ENCODE measurements at places on chromosomes 5 and 9.

DNA sequence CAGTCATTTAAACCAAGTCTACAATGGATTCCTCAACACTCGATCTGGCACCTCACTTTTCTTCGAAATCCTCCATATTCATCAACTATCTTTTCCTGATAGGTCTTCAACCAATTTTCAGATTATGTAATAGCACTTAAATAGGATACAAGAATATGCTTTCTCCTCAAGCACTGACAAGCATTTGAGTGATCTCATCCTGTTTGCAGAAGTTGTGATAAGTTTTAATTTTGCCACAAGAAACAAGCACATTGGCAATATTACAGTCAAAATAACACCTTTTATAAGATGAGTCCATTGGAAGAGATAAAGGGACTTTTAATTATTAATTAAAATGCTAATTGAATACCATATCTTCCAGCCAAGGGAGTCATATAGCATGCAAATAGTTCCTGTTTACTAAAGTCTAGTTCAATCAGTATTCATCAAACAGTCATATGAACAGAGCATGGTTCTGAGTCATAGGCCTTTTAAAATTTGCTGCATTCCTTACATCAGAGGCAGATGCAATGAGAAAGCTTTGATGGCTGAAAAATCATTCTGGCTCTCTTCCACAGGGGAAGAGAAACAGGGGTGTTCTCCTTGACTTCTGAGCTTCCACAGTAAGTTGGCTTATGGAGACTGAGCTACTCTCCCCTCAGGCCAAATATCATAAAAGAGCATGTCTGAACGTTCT lies 32.7 kb upstream of the ZCCHC9 start:
- DNase-seq, result no peak

GRCh38 chr5:92019376-92019990 lies 636.4 kb upstream of the ARRDC3 start:
- DNase-seq, result no peak

- DNase-seq, result no peak
Observed at GRCh38 chr5:142680605-142681259, 5.2 kb downstream of the FGF1 start.

DNA sequence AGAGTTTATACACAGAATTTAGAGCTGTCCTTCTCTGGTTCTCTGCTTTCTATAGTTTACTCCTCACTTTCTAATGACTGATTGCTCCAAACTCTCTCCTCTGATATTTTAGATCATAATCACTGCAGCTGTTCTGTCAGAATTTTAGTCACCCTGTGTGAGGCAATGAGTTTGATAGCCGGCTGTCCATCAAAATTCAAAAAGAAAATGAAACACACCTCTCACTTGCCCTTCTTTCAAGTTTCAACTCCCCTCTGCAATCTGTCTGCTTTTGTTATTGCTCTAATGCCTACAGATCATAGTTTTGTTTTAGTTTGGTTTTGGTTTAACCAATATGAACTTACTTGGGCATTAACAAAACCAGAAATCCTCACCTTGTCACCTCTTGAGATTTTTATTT lies 23.3 kb upstream of the ABLIM3 start:
- DNase-seq, result no peak

- no peak for DNase-seq
Observed at GRCh38 chr5:58279259-58279658, 180.6 kb downstream of the PLK2 start.

GRCh38 chr5:137218896-137219295 lies 280.2 kb downstream of the SPOCK1 start:
- no peak for DNase-seq

DNA sequence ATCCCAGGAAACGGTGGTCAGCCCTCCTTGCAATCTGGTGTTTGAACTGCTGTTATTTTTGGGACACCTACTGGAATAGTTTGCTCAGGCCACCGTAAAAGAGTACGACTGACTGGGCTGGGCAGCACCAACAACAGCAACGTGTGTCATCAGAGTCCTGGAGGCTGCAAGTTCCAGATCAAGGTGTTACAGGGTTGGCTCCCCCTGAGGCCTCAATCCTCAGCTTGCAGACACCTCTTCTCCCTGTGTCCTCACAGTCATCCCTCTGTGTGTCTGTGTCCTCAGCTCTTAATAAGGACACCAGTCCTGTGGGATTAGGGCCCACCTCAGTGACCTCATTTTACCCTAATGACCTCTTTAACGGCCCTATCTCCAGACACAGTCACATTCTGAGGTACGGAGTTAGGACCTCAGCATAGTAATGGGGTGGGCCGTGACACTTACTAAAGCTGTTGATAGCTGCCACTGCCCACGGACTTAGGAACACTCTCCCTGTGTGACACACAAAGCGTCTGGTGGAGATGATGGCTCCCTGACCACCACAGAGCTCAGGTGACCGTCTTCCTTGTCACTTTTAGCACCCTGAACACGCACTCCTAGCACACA lies 16.8 kb downstream of the GLT6D1 start:
- no peak for DNase-seq

DNA sequence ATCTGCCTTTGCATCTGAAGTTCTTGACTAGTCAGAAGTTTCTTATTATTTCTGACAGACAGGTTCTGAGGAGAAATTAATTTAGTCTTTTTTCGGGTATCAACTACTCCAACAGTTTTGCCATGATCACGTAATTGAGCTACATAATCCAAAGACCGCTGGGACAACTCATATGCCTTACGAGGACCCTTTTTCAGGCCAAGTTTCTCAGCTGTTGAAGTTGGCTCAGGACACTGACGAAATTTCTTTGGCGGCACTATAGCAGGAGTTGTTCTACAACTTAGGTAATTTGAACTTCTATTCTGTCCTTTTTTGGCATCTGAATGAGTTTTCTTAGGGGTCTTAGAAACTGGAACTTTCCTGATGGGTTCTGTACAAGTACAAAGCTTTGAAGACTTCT lies 27.2 kb downstream of the SETX start:
- no peak for DNase-seq

- DNase-seq, result no peak
Observed at GRCh38 chr9:71859939-71860338, 51.1 kb downstream of the ABHD17B start.

- no peak for DNase-seq
Observed at GRCh38 chr5:14681236-14681752, 16.8 kb downstream of the OTULIN start.

DNA sequence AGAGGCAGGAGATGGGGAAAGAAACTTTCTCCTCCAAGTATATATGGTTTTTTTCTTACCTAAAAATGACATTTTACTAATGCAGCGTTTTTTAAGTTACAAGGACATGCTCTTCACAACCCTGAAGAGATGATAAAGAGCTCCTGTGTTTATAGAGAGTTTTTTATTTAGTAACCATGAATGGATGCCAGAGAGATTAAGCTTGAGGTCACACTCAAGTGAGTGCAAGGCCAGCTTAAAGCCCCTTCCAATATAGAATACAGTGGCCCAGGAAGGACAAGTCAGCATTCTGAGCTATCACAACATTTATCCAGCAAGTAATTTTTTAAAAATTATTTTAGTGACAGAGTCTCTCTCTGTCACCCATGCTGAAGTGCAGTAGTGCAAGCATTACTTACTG lies 6.7 kb upstream of the HAVCR2 start:
- DNase-seq, result no peak

DNA sequence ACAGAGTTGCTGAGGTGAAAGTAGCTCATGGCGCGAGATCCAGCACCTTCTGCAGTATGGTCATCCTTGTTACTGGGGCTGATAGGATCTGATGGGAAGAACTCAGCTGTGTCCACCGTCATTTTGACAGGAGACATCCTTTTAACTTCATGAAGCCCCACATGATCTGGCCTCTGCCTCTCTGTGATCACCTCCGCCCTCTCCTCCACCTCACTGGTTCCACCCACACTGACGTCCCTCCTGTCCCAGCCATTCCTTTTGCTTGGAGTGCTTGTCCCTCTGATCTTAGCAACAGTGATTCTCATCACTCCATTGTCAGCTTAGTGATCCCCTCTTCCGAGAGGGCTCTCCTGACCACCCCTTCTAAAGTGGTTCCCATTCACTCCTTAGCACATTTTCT lies 25.8 kb downstream of the NEUROG1 start:
- no peak for DNase-seq

DNA sequence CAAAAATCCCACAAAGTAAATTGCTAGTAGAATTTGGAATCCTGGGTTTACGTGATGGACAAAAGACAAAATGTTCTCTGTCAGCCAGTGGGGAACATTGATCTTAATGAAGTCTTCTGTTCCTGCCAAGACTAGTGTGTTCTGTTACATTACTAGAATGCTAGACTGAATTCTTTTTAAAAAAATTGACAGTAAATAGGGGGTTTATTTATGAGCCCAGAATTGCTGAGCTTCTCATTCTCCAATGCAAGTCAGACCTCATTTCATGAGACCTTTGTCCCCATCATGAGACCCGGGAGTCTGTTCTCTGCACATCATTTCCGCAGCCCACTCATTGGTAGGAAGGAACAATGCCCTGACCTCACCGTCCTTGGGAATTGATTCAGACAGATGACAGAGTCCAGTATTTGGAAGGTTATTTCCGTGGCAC lies 173.8 kb upstream of the OTULINL start:
- no peak for DNase-seq

GRCh38 chr5:113382731-113383130 lies 52.1 kb downstream of the TSSK1B start:
- DNase-seq, result no peak

DNA sequence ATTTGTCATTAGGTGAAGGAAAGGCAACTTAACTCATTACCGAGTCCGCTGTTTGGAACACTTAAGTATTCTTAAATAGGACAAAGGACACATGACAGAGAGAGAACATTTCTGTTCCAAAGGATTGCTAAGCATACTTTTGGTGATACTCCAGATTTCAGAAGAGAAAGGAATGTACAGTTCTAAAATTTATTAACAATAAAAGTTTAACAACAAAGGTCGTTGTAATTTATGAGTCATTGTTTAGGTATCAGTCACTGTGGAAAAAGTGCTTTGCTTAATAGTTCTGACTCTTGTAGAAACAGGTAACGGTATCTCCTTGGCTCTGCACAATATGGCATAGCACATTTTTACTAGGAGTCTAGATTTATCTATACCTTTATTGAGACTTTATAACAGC lies 36.3 kb upstream of the PAM start:
- no peak for DNase-seq

DNA sequence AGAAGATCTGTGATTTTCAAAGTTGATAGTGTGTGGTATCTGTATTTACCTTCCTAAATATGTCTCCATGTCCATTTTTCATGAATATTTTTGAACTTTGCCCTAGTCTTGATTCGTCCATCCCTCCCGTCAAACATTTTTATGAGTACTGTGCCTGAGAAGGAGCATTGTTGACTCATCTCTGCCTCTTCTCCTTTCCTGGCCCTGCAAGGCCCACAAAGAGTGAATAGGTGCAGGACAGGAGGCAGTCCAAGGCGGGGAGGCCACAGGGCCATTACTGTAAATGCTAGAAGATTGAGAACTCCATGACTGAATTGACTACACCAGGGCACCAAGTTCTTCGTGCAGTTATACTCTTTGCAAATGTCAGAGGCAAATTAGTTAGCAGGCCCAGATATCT lies 200.9 kb downstream of the ZSWIM6 start:
- DNase-seq, result no peak

- DNase-seq, result no peak
Observed at GRCh38 chr9:135814421-135815095, 92.8 kb downstream of the CAMSAP1 start.

DNA sequence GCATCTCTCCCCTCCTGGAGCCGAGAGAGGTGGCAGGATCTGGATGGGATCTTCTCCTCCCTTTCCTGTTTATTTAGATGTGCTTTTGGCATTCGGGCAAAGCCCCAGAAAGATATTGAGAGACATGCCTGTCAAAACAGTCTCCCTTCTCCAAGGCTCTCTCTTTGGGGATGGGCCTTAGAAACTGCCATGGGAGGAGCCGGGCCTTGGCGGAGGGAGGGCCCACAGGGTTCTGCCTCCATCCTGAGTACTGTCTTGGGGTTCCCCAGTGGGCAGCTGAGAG lies 41.9 kb downstream of the DAB2IP start:
- no peak for DNase-seq

GRCh38 chr5:132273631-132274030 lies 16.1 kb downstream of the PDLIM4 start:
- DNase-seq, result no peak

- no peak for DNase-seq
Observed at GRCh38 chr9:76067696-76068095, 177.2 kb downstream of the PCSK5 start.

DNA sequence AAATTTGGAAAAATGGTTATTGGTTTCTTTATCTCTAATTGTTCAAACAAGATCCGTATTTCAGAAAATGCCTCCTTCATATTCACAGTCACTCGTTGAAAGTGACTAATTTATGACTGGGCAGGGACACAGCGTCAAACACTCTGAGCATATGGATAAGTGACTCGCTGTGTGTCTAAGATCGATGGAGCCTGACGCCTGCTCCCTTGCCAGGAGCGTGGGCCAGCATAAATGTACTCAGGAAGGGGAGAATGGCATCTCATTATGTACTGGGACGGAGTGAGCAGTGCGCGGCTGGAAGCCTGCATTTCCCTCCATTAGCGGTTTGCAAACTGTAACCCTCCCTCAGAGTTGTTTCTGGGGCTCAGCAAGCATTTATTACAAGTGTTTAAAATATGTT lies 79.8 kb upstream of the CAST start:
- DNase-seq, result no peak

- DNase-seq, result no peak
Observed at GRCh38 chr9:121362813-121363621, 7.0 kb downstream of the STOM start.

- no peak for DNase-seq
Observed at GRCh38 chr9:89919171-89919681, 314.4 kb downstream of the GADD45G start.

DNA sequence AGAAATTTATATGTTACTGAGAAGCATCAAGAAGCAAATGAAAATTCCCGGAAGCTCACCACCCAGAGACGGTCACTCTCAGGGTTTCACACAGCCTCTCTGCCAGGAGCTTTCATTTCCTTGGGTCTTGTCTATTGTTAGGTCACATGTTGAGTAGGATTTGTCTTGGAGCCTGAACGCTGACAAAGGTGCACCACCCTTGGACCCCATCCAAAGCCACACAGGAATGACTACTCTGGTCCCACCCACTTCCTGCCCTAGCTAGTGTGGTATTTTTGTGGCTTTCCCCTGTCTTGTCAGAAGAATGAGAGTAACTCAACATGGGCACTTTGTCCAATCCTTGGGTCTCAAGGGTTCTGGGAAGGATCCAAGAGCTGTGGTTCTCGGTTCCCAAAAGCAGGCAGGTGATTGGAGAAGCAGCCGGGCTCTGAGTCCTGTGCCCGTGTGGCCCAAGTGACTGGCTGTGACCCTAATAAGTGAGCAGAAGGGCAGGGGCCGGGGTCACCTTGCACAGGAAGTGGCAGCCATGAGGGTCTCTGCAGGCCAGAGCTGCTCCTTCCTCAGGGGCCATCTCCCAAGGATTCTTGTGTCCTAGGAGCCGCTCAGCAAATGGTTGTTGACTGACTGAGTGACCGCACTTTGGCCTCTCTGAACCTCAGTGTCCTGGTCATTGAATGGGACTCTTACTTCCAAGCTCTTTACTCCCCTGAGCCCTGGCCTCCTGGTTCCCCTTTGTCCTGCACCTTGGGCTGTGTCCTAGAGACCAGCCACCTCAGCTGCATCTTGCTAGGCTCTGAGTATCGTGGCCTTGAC lies 6.9 kb downstream of the FGD3 start:
- DNase-seq, result peak; percentile 31
